CD8-positive, alpha-beta T cell (primary cell): ENCODE measurements at places on chromosomes 12 and 14.

GRCh38 chr14:93056840-93057585 lies 58.7 kb downstream of the ITPK1 start:
- DNase-seq: no peak

DNA sequence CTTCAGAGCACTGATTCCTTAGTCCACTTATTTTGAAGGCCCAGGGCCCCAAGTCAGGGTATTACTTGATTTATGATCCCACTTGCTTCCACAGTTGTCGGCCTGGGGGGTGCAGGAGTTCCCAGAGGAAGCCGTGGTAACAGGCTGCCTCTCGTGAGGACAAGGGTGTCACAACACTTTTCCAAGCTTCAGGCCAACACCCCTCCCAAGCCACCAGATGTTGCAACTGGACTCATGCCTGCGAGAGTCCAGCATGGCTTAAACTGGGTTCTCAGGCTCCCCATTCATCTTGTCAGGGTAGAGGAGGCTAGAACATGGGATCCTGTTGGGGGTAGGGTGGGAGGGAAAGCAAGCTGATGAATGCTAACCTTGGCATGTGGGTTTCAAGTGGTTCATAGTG lies 56.1 kb downstream of the BMP4 start:
- DNase-seq: no peak

- DNase-seq: no peak
These were observed 450.3 kb downstream of the RMST start for GRCh38 chr12:97912943-97913342.

DNA sequence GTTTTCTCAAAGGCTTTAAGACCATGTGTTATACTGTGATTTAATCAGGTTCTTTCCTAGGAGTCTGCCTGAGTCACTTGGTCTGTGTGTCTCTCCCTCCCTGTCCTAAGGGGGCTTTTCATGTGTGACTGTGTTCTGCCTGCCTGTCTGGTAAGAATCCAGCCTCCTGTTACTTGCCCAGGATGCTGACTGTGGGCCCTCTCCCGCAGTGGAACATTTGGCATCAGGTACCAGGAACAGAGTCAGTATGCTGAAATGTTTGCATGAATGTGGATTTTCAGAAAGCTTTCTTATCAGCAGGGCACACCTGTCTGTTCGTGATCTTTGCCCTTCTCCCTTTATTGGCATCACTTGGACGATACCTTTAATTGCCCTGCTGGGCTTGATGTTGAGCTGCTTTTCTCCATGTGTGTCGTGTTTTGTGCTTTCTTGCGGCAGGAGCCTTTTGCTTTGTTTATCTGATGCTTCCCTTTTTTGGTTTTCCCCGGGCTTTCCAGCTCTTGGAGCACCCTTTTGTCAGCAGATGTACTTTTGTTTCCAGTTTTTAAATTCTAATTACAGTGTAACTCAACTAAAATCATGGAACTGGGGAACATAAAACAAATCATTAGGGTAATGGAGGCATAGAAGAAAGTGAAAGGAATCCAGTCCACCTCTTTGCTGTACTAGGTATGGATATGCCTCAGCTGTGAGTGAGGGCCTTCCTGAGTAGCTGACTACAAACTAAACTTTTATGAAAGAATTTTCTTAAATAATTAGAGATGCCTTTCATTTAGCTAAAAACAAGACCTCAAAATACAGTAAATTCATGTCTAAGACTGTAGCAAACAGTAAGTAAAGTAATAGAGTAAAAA lies 72.5 kb downstream of the TRAF3 start:
- no peak for DNase-seq

GRCh38 chr14:72075649-72076334 lies 143.6 kb downstream of the RGS6 start:
- no peak for DNase-seq
